RPMI8226 (cell line): ENCODE measurements at places on chromosomes 11 and 22.

DNA sequence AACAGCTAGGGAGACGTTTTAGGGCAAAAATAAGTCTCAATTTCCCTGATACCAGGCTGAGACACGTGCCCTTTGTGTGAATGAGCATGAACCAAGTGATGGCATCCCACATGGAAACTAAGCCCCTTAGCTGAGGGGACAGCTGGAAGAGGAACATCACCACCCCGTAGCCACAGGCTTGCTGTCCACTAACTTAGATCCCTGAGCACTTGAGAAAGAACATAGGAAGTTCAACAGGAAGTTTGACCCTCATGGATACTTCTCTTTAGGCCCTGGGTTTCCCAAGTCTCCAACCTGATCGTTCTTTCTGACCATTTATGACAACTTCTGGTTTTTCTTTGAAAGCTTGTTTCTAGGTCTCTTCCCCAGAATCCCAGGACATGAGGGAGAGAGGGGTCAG, 11.6 kb upstream of the CKAP5 start:
- no peak for DNase-seq

DNA sequence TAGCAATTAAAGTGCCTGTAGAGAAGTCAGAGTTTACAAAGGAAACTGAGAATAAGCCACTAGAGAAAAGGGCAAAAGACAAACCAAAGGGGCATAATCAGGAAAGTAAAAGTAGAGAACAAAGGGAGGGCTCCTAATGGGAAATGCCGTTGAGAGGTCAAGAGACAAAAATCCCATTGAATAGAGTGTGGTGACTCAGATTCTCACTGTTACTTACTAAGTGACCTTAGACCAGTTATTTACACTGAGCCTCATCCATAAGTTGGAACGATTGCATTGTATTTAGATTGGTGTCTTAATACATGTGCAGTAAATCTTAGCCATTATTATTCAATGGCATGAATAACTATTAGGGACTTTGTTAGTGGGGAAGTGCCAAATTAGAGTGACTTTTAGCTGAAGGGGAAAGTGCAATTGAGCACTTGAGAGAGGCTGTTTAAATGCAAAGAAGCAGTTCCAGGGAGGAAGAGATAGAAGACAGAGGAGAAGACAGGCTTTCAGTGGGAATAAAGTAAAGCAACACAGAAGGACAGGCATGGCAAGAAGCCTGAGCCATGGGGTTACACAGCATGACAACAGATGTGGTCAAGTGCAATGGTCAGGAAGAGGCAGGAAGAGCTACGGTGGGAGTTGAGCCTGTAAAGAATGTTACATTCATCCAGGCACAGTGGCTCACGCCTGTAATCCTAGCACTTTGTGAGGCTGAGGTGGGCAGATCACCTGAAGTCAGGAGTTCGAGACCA, 82.6 kb downstream of the UBASH3B start:
- DNase-seq: no peak

DNA sequence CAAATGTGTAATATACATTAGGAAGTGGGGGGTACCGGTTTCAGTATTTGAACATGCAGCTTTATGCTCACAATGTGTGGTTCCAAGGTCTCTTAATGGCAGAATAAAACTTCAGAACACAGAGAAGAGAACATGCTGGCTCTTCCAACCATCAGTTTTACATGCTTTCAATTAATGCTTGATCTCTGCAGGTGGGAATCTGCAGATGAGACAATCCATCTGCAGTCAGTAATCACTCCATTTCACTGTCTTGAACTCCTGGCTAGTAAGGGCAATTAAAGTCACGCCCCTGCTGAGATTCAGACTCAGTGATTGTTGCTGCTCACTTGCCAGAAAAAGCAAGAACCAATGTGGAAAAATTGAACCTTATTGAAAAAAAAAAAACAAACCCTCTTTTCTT, 945.7 kb downstream of the DLG2 start:
- DNase-seq: no peak

DNA sequence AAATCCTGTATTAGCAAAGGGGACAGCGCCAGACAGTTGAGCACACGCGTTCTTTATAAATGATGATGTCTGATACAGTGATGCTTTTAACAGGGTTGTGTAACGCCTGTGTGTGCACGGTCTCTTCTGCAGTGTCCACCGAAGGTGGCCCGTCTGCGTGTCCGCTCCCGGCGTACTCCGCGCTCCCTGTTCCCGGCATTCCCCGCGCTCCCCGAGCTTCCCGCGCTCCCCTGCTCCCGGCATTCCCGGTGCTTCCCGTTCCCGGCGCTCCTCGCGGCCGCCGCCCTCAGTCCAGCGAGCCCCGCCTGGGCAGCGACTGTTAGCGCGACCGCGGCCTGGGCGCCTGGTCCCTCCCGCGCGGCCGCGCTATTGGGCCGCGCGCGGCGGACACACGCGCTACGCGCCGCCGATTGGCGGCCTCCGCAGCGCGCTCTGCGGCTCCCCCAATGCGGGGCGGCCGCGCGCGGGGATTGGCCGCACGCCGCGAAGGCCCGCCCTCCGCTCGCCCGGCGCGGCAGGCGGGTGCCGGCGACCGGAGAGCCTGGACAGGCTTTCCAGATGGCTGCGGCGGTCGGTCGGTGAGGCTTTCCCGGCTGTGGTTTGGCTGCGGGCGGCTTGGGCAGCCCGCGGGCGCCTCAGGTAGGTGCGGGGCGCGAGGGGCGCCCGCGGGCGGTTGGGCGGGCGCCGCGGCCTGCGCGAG, at the start of gene DGCR8:
Gene DGCR8, plus strand, starts transcription at position 497 of the 700 bp plus-strand sequence. CDS start 5,723 bp downstream, outside the sequence.
- peak; percentile 74 for DNase-seq

GRCh38 chr11:20518323-20518834, 81.0 kb upstream of the SLC6A5 start:
- DNase-seq: no peak

DNA sequence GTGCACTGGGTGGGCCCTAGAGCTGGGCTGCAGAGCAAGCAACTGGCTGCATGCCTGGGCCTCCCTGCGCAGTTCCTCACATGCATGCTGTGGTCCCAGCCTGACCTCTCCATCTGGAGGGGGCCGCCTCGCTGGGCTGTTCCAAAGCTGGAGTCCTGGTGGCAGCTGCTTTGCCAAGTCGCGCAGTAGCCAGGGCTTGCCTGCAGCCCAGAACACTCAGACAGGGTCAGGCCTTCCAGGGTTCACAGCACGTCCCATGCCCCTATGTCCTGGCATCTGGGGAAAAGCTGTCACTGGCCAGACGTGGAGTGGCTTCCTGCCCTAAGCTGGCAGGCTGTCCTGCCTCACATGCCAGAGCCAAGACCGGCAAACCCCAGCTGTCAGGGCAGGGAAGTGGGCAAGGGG, 16.5 kb upstream of the CDC42EP2 start:
- DNase-seq: no peak

DNA sequence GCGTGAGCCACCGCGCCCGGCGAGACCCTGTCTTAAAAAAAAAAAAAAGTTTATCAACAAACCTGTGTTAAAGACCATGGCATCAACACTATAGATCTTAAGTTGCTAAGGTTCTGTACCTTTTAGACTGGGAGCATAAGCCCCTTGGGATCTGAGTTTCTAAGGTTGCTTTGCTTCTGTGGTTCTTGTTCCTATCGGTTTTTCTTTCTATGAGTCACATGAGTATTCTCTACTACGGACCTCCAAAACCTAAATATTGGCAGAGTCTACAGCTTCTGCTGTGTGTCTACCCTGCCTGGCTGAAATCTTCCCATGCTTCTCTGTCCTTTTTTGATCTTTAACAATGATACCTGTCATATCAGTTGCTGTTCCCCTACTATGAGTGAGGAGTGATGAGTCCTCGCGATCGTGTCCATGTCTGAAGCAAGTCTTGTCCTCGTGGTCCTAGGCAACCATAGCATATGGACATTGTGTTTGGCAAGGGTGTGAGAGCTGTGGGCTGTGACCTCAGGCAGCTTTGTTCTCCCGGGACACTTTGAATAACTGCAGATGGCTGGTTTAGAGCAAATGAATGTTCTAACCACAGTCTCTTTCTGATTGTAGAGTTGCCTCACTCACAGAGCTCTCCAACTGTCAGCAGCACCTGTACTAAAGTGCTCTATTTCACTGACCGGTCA, 9.0 kb upstream of the DLAT start:
- no peak for DNase-seq

DNA sequence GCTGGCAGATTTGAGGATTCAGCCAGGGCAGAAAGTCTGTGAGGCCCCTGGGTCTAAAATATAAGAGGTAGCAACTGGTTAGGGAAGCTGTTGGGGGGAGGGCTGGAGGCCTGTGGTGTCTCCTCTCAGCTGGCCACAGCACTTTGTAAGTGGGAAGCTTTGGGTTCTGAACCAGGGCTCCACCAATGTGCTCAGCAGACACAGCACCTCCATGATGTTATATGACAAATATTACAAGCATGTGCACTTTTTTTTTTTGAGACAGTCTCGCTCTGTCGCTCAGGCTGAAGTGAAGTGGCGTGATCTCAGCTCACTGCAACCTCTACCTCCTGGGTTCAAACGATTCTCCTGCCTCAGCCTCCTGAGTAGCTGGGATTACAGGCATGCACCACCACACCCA, 8.0 kb downstream of the ARHGAP1 start:
- no peak for DNase-seq

DNA sequence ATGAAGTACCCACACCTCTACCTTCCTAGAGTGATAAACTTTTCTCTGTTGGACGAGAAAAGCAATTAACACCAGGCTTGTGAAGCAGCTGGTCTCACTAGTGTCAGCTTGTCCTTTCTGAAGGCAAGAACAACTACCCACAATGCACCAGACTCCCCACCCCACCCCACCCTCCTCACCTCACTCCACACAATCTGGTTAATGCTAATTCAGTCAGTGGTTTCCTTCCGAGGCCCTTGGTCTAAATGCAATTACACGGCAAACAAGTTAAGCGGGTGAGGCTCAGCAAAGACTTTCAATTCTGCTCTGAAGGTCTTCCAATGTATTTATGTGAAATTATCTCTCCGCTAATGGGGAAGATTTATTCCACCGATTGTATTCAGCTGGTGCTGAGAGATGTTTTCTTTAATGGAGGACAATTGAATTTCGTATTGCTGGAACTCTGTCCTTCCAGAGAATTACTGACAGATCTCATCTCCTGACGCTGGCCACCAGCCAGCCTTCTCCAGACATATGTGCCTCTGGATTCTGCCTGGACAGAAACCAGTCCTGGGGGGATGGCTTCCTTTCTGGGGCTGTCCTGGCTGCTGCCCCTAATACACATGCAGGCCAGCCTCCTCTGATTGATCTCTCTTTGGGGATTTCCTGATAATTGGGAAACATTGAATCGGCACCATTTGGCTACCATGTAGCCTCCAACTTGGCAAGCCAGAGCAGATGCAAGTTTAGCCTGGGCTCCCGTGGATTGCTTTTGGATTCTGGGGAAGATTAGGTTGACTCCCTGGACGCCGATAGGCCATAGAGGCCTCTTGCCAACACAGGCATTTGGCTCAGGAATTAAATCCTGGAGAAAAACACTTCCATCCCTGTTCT, 165.8 kb upstream of the NARS2 start:
- no peak for DNase-seq

DNA sequence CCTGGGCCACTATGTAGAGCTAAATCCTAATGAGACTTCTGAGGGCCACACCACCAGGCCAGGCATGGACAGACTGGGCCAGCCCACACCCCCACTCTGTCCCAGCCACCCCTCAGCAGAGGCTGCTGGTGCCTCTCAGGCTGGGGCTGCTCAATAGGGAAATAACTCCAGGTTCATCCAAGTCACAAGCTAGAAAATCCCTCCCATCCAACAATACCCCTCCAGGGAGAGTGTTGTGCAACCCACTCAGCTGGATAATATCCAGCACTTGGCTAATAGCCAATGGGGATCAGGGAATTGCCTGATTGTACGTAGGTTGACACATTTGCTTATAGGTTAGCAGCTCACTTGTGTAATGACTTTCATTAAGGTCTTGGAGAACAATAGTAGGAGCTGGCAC, 64.1 kb upstream of the WNT11 start:
- DNase-seq: no peak

DNA sequence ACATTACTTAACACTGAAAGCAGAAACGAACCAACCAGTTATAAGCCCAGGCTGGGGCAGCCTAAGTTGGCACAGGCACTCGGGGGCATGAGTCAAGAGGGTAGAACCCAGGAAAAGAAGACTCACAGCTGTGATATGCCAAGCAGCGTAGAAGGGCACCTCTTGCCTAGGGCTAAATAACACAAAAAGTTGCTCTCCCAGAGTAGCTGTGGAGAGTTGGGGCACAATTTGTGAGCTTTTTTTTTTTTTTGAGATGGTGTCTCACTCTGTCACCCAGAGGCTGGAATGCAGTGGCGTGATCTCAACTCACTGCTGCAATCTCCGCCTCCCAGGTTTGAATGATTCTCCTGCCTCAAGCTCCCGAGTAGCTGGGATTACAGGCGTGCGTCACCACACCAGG, 8.8 kb downstream of the CLMP start:
- no peak for DNase-seq

GRCh38 chr22:41352058-41352457, 29.7 kb upstream of the TEF start:
- no peak for DNase-seq

DNA sequence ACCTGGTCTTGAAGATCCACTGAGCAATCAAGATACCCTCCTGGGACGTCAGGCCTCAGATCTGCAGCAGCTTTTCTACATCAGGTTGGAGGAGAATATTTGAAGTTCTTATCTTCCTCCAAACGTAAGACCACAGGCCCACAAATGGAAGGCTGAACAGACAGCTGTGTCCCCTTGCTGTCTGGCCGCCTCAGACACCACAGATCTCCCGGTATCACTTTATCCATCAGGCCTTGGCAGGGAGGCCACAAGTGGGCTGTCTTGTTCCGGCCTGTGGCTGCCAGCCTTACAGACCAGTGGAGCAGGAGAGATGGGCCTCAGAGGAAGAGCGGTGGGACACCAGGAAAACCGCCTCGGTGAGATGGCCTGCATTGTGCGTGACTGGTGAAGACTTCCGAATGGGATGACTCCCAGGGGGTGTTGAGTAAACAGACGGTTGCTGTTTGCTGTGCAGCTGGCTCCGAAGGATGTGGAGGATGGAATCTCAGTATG, 15.9 kb downstream of the UBASH3B start:
- no peak for DNase-seq

DNA sequence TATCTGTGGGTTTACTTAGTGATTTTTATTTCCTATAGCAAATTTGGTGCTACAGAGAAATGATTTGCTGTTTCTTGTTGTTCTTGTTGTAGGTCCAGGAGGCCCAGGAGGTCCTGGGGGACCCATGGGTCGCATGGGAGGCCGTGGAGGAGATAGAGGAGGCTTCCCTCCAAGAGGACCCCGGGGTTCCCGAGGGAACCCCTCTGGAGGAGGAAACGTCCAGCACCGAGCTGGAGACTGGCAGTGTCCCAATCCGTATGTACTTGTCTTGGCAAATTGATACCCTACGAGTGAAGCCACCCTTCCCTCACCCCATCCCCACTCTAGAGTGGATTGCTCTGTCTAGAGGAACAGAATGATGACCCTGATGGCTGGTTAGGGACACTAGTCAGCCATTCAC, 7.8 kb upstream of the GAS2L1 start:
- no peak for DNase-seq

- DNase-seq: peak; percentile 42
These were observed 193.0 kb upstream of the E2F8 start for GRCh38 chr11:19433791-19434190.

GRCh38 chr11:19766206-19766605, 53.6 kb downstream of the NAV2 start:
- no peak for DNase-seq

- DNase-seq: no peak
These were observed 70.8 kb downstream of the RNF169 start for GRCh38 chr11:74819400-74819799.
